ENCODE measurements at places on chromosomes 2 and 18. TPM values are rescaled to one million over a fixed set of nuclear protein-coding genes. Genes with fewer than 3 reads are reported as not detected.

DNA sequence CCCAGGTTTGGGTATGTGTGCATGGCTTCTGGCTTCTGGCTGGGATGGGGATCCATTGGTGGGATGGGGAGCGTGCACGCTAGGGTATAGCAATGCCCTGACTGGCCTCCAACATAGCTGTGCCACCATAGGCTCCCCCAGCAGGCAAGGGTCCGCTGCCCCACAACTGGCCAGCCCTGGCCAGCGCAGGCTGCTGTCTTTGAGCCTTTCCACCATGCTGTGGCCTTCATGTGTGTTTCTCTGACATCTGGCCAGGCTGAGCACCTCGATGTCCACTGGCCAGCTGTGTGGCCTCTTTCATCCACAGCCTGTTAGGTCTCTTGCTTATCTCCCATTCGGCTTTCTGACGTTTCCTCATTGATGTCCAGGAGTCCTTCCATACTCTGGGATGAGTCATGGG is 231.3 kb downstream of the NDUFA10 start:
- H3K36me3 ChIP-seq: no peaks in the 10 kb centered on the region
- no peak overlapping the region for H3K4me3 ChIP-seq
- no peak overlapping the region for H3K27ac ChIP-seq
- H3K4me1 ChIP-seq: peaks cover 18% of the 10 kb centered on the region

DNA sequence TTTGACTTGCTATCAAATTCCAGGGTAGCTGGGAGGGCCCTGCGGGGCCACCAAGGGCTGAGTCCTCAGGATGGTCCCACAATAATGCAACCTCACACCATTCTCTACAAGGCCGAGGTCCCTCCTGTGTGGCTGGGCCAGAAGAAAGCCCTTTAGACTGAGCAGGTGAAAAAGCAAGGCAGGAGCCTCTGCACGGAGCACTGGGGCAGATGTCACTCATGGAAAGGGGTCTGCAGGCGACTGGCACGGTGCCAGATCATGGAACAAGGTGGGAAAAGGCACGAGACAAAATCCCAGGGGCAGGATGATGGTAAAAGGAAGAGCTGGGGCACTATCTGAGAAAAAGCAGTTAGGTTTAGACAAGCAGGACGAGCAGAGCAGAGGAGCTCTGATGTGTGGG is 16.1 kb downstream of the HJURP start:
- H3K36me3 ChIP-seq: no peaks in the 10 kb centered on the region
- peaks cover 4% of the 10 kb centered on the region for H3K4me1 ChIP-seq
- H3K4me3 ChIP-seq: no peak overlapping the region
- DNase-seq: no peak
- peak overlapping the region; percentile 8 for H3K27ac ChIP-seq

DNA sequence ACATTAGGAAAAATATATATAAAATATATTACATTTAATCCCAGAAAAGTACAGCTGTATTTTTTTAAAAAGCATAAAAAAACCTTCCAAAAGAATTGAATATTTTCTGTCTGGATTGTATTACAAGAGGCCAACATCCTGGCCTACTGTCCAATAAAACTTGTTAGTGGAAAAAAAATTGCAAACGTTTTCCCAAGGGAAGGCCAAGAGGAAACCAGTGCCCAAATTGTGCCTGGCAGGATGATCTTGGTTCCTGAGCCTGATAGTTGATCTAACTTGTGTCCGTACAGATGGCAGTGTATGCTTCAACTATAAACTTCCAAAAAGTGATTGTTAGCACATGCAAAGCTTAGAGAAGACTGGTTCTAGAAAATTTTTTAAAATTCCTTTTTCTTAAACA is 90.6 kb upstream of the LPIN2 start:
- no peaks in the 10 kb centered on the region for H3K36me3 ChIP-seq
- no peak for DNase-seq
- H3K4me3 ChIP-seq: no peak overlapping the region
- H3K4me1 ChIP-seq: peaks cover 3% of the 10 kb centered on the region

DNA sequence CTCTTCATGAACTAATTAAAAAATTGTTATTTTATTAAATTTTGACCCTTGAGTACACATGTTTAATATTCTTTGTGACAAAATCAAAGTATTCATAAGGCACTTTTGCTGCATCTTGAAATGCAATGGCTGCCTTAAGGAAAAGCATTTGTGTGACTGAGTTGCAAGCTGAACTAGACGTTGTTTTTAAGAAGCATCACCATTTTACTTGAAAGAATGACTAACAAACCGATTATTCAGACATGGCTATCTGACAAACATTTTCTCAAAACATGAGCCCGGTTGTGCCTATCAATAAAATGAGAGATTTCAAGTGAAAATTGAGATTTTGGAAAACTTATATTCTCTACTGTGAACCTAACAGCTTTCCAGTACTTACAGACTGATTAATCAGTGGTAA is 2.8 kb downstream of the GCFC2 start:
- peaks cover 2% of the 10 kb centered on the region for H3K27me3 ChIP-seq
- peaks cover 12% of the 10 kb centered on the region for H3K4me1 ChIP-seq
- DNase-seq: no peak
- H3K36me3 ChIP-seq: no peaks in the 10 kb centered on the region
- no peak overlapping the region for H3K4me3 ChIP-seq

The FAM237A gene
- total RNA-seq: not detected

The CIB4 gene
- total RNA-seq: not detected

The ASIC4 gene
- total RNA-seq: 5.4 TPM

The HJURP gene
- total RNA-seq: 6.9 TPM

The TMEM185B gene
- 12.3 TPM for total RNA-seq

Measured in glutamatergic neuron (in vitro differentiated cells).